Urinary bladder (tissue), 4 donors: ENCODE measurements at places on chromosomes 6 and 20.

GRCh38 chr6:3227363-3228045 is at the start of gene TUBB2B:
Gene TUBB2B (minus strand): TSS chr6:3227653. CDS start chr6:3227543, 110 bp downstream.
- no peak for DNase-seq

- DNase-seq: no peak
Measured at GRCh38 chr6:71489736-71490135, 201.1 kb downstream of the OGFRL1 start.

GRCh38 chr6:132218059-132218696 is 183.1 kb downstream of the MOXD1 start:
- DNase-seq: no peak

- DNase-seq: no peak
Measured at GRCh38 chr6:5610640-5611039, 349.3 kb downstream of the FARS2 start.

DNA sequence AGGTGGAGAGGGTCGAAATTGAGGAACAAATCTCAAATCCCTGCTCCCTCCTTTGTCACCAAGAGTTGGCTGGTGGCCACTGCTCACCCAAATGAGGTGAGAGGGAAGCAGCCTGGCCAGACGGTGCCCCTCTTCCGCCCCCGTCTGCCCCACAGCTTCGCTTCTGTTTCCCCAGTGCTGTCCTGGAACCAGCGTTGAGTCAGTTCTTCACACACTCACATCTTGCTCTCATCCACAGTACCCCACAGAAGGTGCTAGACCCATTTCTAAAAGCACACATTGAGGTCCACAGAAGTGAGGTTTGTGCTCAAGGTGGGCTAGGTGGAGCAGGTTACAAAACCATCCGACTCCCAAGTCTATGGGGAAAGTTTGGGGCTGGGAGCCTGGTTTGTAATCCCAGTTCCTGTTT is 3.8 kb downstream of the CEBPB start:
- DNase-seq: no peak

- no peak for DNase-seq
Measured at GRCh38 chr6:135210632-135211305, 29.7 kb downstream of the MYB start.

DNA sequence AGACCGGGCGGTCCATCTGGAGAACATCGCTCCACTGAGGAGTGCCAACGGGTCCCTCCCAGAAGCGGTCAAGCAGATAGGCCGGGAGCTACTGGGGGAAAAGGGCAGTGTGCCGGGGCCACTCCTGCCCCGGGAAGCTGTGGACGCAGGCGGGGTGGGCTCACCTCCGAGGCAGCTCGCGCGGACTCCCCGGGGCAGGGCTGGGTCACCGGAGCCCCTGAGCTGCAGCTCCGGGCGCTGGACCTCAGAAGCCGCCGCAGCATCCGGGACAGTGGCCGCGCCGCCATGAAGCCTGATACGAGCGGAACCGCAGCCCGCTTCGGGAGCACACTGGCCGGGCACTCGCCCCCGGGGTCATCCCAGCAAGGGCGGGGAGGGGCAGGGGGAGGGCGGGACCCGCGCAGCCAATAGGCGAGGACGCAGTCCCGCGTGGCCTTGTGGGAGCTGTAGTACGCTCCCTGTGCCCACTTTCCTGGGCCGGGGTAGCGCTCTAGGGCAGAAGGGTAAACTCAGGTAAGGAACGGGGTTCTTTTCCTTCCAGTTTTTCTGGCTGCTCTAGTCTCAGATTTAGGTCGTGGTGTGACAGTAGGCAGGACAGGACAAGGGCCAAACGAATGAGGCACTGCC is at the start of gene MOCS1:
Gene MOCS1, minus strand, starts transcription at position 332 of the 627 bp plus-strand sequence. Its CDS starts 45 bp downstream, at position 287.
- DNase-seq: no peak
